Activated CD4-positive, alpha-beta T cell treated with anti-CD3 and anti-CD28 coated beads, Interleukin-10, Interleukin-2, amounts not matched to agents 100 ng/mL and 50 ng/mL, durations not matched to agents 16 hours and 8 hours (primary cell): ENCODE measurements at places on chromosomes 3 and 15.

DNA sequence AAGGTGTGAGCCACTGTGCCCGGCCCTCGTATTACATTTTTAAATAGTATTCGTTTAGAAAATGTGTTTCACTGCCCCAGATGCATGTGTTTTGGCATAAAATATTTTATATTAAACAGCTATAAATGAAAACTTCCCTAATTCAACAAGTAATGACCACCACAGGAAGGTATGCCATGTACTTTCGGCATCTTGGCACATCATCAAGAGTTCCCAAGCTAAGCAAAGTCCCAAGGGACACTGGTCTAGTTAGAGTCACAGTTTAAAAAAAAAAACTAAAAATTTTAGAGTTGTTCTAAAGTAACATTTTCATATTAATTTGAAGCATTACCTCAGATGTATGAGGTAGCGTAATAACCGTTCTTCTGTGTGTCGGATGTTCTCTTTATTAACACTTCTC is 15.6 kb upstream of the ARPP19 start:
- no peak for DNase-seq

- DNase-seq, result no peak
Observed at GRCh38 chr3:112806903-112807302, 39.8 kb downstream of the CD200R1L start.

DNA sequence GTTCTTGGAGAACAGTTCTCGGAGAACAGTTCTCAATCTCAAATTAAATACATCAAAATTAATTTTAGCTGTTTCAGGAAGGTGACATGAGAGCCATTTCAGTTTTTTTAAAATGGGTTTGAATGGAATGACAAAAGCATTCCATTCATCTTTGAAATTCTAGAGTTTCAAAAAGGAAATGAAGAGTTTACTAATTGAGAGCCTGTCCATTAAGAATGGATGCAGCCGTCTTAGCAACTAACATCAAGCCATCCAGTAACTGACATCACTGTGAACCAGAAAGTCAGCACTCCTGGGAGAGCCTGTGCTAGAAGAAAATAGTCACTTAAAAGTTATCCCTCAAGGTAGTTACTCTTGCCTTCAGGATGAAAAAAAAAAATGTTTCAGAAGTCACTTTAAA is 47.0 kb upstream of the FSTL1 start:
- no peak for DNase-seq

- peak; percentile 80 for DNase-seq
Observed at GRCh38 chr15:84761607-84762131, 13.3 kb downstream of the ZNF592 start.
